ENCODE measurements at places on chromosomes 5 and 9.
A peak's percentile ranks its signal among the peaks of the same experiment; 100 is the strongest.

DNA sequence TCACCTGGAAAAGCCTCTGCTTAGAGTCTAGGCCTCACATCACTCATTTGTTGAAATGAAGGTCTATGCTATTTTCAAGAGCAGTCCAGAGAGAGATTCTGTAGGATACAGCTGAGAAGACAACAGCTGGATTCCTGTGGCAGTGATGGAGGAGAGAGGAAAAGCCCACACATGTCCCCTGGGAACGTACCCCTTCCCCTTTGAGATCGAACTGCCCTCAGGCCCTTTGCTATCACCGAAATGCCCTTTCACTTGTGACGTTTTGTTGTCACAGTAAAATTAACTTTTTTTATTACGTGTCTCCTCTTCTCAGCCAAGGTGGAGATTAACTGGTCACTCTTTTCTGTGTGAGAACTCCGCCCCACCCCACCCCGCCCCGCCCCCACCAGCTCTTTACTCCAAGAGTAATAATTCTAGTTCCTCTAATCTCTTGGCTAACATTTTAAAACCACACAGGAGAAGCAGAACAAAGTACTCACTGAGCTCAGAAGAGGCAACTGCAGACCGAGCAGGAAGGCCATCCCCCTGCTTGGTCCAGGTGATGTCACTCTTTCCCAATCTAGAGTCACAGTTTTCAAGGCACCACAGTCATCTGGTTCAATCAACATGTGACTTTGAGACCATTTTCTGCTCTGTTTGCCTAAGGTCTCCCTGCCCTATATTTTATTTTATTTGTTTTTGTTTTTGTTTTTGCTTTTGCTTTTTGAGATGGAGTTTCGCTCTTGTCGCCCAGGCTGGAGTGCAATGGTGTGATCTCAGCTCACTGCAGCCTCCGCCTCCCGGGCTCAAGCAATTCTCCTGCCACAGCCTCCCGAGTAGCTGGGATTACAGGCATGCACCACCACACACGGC, 105.6 kb downstream of the SUSD1 start:
- DNase-seq = no peak

GRCh38 chr5:59466271-59466670, 427.3 kb downstream of the PDE4D start:
- no peak for DNase-seq

DNA sequence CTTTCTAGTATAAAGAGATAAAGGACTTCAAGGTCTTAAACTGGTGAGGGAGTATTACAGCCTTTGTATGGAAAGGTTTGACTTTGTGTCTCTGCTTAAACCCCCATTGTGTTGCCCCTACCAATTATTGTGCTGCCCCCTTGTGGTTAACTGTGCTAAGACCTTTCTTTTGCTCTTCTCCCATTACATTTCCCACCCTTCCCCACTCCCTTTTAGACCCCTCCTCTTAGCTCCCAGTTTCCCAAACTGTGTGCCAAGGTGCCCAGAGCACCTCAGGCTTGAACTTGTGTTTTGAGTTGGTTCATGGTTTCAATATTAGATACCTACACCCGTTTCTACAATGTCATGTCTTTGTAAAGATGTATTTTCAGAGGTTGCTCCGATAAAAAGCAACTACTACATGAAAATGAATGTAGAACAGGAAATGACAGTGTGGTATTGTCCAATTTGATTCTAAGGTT, 2.9 kb downstream of the JAK2 start:
- DNase-seq = no peak

DNA sequence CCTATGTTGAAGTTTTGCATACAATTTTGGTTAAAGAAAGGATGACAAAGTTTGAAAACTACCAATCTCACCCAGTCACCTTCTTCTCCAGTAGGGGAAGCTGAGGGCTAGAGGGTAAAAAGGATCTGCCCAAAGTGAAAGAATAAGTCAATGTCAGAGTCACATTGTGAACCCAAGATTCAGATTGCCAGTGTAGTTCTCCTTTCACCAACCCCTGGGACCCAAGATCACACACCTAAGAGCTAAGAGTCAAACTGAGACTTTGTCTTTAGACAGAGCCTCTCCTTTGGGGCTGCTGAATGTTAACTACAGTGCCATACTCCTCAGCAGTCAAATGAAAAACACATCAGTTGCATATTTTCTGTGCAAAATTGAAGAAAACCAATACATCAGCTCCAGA, 210.6 kb downstream of the ATP10B start:
- DNase-seq = no peak

GRCh38 chr5:26482810-26483375, 555.5 kb downstream of the CDH9 start:
- DNase-seq = peak; percentile 48

- no peak for DNase-seq
These were observed 22.5 kb downstream of the SLC31A2 start for GRCh38 chr9:113173341-113173740.

DNA sequence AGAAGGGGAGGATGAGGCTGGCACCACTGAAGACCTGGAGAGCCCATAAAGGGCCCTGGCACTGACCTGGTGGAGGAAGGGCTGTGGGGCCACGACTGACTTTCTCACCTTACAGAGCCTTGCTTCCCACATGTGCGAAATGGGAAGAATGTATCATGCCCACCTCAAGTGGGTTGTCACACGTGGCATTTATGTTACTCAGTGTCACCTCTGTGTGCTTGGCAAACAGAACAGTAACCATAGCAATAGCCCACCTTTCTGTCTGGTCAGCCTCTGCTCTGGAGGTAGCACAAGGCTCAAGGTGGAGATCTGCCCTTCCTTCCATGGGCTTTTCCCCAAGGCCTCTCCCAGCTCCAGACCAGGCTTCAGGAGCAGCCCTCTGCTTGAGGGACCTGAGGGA, 16.7 kb downstream of the TCF7 start:
- no peak for DNase-seq

DNA sequence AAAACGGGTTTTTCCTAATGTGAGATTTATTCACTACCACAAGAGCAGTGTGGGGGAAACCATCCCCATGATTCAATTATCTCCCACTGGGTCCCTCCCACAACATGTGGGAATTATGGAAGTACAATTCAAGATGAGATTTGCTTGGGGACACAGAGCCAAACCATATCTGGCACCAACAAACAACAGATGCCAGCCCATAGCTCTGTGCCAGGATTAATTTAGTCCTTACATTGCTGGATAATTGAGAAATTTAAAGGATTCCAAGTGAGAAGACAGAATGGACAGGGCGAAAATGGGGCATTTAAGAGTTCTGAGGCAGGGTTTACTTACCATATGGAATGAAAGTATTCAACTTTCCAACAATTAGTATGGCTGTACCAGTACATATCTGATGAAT, 30.8 kb upstream of the DNAH5 start:
- no peak for DNase-seq

DNA sequence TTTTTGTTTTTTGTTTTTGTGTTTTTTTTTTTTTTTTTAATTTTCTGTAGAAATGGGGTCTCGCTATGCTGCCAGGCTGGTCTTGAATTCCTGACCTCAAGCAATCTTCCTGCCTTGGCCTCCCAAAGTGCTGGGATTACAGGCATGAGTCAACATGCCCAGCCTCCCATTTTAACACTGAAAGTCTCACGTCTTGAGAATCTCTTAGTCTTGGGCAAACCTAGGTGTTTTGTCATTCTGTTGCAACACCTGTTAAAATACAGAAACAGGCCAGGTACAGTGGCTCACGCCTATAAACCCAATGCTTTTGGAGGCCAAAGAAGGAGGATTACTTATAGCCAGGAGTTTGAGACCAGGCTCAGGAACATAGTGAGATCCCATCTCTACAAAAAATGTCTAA, 599.0 kb downstream of the TLR4 start:
- no peak for DNase-seq

GRCh38 chr9:76107482-76107881, 217.0 kb downstream of the PCSK5 start:
- DNase-seq = no peak
